ENCODE measurements at places on chromosomes 6 and 20. TPM values are rescaled to one million over a fixed set of nuclear protein-coding genes. Genes with fewer than 3 reads are reported as not detected.

DNA sequence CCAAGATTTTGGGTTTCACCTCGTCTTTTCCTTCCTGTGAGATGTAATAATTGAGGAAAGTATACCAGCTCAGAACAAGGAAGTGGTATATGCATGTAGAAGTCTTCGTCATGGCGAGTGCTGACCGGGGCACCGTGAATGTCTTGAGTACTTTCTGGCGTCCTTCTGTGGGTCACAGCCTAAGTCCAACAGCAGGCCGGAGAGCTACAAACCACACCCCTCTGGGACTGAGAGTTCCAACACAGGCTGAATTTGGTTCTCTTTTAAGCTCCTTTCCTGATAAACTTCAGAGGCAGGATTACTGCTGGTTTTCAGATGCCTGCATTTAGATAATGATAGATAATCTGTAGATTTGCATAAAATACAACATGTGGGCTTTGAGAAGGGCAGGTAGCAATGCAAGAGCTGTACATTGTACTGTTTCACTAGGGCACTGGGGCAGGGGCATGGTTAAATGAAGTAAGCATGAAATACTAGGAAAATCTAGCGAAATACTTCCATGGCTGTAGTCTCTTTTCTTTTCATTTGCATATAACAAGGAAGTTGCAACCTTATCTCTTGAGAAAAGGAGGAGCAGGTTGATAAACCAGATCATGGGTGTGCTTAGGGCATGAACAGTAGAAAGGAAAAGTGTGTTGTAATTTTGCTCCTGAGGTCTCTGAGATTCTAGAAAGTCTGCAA is at the start of gene ADTRP:
TSS of gene ADTRP (minus strand) at position 156 of the 681 bp plus-strand sequence. CDS start at position 112, 44 bp downstream.
- no peak for DNase-seq

UNC93A gene
- total RNA-seq = not detected

MCM3 gene
- total RNA-seq = 44.5 TPM

GRCh38 chr6:26472549-26473290 is 15.0 kb downstream of the BTN2A1 start:
- no peak for DNase-seq

SNPH gene
- total RNA-seq = 16.2 TPM

DNA sequence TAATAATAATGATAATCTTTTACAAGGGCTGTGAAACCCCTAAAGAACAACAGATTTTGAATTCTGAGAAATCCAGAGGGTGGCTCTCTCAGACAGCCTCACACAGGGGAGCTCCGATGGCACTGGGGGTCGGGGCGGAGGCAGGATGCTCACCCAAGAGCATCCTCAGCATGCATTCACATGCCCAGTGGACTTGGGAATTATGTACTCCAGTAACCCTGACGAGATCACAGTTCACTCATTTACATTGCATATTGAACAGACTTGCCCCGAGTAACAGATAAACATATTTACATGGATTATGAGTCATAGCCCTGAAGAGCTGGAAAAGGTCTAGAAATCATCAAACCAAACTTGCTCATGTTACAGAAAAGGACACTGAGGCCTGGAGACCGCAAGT is 482.7 kb upstream of the JARID2 start:
- no peak for DNase-seq

DNA sequence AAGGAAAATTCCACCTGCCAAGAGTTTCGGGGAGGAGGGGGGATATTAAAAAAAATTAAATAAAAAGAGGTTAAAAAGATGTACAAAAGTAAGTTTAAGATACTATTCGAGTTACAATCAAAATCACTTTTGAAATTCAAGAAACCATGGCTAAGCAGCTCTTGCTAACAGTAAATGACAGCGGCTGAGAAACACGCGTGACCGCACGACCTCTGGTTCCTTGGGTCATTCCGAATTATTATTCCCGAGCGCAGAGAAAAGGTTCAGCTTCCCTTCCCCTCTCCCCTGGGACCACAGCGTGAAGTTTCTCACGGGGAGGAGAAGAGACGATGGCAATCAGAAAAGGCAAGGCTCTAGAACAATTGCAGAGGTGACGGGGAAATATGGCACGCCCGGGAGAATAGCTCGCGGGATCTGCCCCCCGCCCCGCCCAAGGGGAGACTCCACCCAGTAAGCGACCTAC is 496 bp downstream of the TMEM242 start:
- DNase-seq = peak; percentile 84

DNA sequence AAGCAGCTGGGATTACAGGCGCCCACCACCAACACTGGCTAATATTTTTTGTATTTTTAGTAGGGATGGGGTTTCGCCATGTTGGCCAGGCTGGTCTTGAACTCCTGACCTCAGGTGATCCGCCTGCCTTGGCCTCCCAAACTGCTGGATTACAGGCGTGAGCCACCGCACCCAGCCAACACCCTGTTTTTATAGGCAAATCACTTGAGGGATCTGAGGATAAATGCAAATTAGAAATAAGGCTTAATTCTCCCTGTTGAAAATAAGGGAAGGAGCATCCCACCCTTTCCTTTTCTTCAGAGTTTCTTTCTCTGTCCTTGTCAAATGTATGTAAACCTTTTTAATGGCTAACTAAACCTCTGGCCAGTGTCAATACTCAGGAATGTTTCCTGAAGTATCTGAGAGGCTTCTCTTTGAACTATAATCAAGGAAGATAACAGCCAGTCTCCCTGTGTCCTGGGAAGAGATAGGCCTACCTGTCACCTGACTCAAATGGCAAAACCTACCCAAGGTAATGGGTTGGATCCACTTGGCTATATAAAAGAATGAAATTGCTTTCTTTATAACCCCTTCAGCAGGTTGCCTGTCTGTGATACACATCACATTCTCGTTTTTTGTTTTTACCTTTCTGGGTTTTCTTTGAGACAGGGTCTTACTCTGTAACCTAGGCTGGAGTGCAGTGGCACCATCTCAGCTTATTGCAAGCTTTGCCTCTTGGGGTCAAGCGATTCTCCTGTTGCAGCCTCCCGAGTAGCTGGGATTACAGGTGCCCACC is 64.5 kb upstream of the TNFAIP3 start:
- no peak for DNase-seq

C20orf202 gene
- not detected for total RNA-seq

DNA sequence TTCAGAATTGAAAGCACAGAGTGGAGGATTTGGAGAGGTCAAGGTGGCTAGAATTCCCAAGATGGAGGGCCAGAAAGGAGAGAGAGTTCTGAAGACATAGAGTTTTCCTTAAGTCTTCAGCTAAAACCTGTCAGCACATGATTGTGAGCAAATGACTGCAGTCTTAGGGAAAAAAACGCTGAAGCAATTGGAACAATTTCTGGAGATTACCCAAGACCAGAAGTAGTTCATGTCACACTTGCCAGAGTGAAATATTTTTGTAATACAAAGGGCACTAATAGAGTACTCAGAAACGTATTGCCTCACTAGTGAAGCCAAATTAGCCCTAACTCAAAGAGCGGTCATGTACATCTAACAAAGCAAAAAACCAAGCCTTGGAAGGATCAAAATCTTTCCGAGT is 541.3 kb upstream of the MARCKS start:
- DNase-seq = no peak

- DNase-seq = peak; percentile 45
These were observed 46.8 kb downstream of the CD24 start for GRCh38 chr6:106927531-106928398.

JPH2 gene
- 0.67 TPM for total RNA-seq

SAMD10 gene
- 1.1 TPM for total RNA-seq

- DNase-seq = no peak
These were observed 105.3 kb upstream of the TAB2 start for GRCh38 chr6:149212206-149212605.

DNA sequence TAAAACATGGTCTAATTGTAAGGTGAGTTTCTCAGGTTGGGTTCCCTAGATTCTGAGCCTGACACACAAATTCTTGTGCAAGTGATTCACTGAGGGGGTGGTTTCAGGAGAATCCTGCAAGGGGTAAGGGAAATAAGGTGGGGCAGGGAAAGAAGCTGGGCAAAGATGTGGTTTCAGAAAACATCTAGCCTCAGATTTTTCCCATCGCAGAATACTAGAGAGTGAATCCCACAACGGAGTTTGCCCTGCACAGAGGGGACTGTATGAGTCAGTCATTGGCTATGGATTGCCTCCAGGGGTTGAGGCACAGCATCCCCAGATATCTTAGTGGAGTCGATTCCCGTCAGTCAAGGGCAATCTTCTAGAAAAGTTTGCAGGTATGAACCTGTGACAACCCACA is 65.2 kb downstream of the PRL start:
- DNase-seq = no peak

GRCh38 chr20:49179368-49180277 is 8.5 kb downstream of the STAU1 start:
- no peak for DNase-seq

- DNase-seq = no peak
These were observed 126.9 kb upstream of the UFL1 start for GRCh38 chr6:96394727-96395126.

MEP1A gene
- total RNA-seq = not detected

LY6G6C gene
- not detected for total RNA-seq

GRCh38 chr6:1574083-1574761 is 35.5 kb upstream of the FOXC1 start:
- peak; percentile 19 for DNase-seq

RIMS4 gene
- 2.8 TPM for total RNA-seq

GRCh38 chr6:93419304-93420162 is at the start of gene EPHA7:
Gene EPHA7, minus strand, starts transcription at chr6:93419559. Its CDS starts 218 bp downstream, at chr6:93419341.
- DNase-seq = peak; percentile 95
